ENCODE measurements at places on chromosomes 11 and 22. TPM values are rescaled to one million over a fixed set of nuclear protein-coding genes. Genes with fewer than 3 reads are reported as not detected.

- H3K27me3 ChIP-seq, result no peaks in the 10 kb centered on the region
- no peak for DNase-seq
- H3K36me3 ChIP-seq, result peaks cover 29% of the 10 kb centered on the region
- H3K4me1 ChIP-seq, result peaks cover 3% of the 10 kb centered on the region
Observed at GRCh38 chr22:46895753-46896152, 133.3 kb downstream of the TBC1D22A start.

DNA sequence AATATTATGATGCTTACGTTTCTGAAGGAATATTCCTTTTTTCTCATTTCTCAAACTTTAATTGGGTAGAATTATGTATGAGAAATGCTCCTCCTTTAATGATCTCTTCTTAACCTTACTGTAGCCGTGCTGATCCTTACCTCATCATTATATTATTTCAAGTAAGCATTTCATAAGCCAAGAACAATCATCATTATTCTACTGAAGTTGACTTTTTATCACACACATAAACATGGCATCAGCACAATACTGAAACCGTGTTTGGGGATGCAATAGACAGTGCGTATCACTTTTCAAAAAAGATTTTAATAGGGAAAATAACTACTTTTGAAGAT, 162.8 kb downstream of the ARHGAP42 start:
- no peaks in the 10 kb centered on the region for H3K4me1 ChIP-seq
- DNase-seq, result no peak
- H3K4me3 ChIP-seq, result no peak overlapping the region
- no peaks in the 10 kb centered on the region for H3K36me3 ChIP-seq
- H3K27ac ChIP-seq, result no peak overlapping the region
- no peaks in the 10 kb centered on the region for H3K27me3 ChIP-seq

Gene ADAMTS8
- total RNA-seq, result not detected

Gene SLC22A8
- not detected for total RNA-seq

Gene NELL1
- total RNA-seq, result not detected

Gene GP1BB
- not detected for total RNA-seq

GRCh38 chr11:10970926-10971325, 113.1 kb upstream of the ZBED5 start:
- H3K4me1 ChIP-seq, result no peaks in the 10 kb centered on the region
- H3K4me3 ChIP-seq, result no peak overlapping the region
- H3K27me3 ChIP-seq, result no peaks in the 10 kb centered on the region
- no peak overlapping the region for H3K27ac ChIP-seq
- no peaks in the 10 kb centered on the region for H3K36me3 ChIP-seq

DNA sequence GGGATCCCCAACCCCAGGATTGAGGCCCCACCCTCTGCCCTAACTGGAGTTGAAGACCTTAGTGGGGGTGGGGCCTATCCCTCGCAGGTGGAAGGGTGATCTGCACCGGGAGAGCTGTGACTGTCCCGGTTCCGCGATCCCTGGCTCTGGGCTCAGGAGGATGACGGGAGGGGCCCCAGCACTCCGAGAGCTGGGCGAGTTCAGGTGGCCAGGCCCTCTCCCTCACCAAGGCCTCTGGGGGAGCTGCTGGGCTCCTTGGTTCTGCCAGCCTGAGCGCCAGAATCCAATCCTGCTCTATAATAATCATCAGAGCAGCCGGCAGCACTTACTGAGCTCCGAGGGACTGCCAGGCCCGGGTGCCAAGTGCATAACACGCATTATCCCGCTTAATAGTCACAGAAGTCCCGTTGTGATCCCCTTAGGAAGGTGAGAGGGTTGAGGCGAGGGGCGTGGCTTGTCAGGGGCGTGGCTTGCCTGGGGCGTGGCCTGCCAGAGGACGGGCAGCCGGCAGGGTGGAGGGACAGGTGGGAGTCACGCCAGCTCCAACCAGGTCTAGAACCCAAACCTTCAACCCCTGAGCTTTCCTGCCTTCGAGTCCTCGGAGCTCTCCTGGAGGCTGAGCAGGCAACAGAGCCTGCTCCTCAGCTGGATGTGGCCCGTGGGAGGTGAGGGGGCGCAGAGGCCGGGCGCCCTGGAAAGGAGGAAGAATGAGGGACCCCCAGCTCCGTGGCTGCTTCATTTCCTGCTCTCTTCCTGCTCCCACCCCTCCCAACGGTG, 7.3 kb upstream of the SYT7 start:
- no peaks in the 10 kb centered on the region for H3K36me3 ChIP-seq
- DNase-seq, result peak; percentile 73
- no peak overlapping the region for H3K27ac ChIP-seq
- peak overlapping the region; percentile 24 for H3K4me3 ChIP-seq

Gene NLRP6
- 3.3 TPM for total RNA-seq

DNA sequence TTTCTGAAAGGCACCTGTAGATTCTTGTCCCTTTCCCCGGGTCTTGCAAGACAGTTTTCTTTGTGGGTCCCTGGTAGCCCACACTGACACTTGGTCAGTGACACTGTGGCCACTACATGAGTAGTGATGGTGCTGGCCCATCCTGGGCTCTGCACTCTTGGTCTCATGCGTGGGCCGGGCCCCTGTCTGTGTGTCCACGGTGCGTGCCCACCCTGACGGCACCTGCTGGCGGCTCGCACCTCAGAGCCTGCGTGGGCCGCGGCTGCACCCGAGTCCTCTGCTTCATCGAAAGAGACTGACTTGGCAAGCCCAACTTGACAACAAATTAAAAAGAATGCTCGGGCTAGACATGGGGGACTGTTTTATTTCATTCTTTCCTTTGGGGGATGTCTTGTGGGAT, 37.5 kb downstream of the ADAMTS15 start:
- DNase-seq, result no peak
- no peak overlapping the region for H3K27ac ChIP-seq
- H3K27me3 ChIP-seq, result no peaks in the 10 kb centered on the region
- H3K36me3 ChIP-seq, result no peaks in the 10 kb centered on the region

Gene TAGLN
- total RNA-seq, result 2.5 TPM

DNA sequence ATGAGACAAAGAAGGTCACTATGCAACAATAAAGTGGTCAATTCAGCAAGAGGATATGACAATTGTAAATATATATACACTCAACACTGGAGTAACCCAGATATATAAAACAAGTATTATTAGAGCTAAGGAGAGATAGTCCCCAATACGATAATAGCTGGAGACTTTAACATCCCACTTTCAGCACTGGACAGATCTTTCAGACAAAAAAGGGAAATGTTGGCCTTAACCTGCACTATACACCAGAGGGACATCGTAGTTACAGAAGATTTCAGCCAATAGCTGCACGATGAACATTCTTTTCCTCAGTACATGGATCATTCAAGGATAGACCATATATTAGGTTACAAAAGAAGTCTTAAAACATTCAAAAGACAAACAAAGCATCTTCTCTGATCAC, 29.9 kb downstream of the PIWIL3 start:
- no peaks in the 10 kb centered on the region for H3K36me3 ChIP-seq
- no peak overlapping the region for H3K4me3 ChIP-seq
- no peaks in the 10 kb centered on the region for H3K4me1 ChIP-seq
- peaks cover 9% of the 10 kb centered on the region for H3K27me3 ChIP-seq
- no peak for DNase-seq

DNA sequence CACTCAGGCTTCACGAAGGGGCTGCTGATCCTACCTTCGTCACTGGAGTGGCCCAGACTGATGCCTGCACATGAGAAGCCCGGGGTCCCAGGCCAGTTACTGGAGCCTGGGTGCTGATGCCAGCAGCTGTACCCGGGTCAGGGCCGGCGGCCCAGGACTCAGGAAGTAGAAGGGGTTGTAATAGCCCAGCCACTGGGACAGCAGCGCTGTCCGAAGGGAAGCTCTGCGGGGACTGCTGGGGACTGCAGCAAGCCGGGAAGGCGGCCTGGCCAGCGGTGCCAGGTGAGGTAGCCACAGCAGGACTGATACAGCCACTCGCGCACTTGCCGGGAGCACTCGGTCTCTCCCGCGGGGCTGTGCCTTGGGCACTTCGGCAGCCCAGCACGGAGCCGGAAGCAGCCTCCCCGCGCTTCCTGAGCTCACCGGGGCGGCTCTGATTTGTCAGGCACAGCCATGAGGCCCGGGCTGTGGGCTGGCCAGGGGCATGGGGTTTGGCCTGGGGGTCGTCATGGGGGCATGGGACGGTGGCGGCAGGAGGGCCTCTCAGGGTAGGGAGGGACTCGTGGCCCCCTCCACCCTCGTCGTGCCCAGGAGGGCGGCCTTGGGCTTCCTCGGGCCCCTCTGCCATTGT, 13.9 kb upstream of the OR8K1 start:
- H3K27me3 ChIP-seq, result no peaks in the 10 kb centered on the region
- no peak for DNase-seq
- H3K36me3 ChIP-seq, result no peaks in the 10 kb centered on the region
- H3K4me3 ChIP-seq, result no peak overlapping the region

DNA sequence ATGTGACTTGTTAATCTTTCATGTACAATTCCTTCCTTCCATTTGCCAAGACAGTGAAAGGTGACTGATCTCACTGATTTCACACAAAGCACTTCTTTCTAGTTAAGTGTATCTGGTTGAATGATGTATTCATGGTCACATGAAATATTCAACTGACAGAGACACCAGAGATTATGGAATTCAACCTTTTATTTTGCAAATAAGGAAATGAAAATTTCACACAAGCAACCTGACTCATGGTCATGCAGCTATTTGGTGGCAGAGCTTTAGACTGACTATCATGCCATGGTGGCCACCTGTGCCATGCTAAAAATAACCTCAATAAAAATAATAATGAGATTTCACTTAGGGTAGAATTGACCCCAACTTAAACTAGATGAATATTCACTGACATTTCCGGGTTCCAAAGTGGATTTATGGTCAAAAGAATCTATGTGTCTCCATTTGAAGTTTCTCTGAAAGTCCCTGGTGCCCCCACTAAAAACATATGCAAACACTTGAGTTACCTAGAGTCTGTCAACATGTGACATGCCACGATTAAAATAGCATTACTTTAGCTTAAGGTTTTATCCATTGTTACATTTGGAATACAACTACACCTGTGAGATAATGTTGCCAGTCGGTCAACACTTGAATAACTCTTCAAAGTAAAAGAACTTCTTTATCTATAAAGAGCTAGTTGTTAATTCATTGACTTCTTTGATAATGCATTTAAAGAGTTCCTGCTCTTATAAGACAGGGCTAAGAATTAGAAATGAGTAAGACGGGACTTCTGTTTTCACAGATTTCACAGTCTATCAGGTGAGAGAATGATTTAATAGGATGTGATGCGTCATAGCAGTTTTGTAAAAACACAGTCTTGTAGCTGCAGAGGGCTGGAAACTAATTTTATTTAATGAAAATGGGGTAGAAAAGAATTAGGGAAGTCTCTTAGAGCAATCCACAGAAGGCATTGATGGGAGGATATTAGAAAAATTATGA, 94.6 kb upstream of the OR9G4 start:
- no peak overlapping the region for H3K4me3 ChIP-seq
- H3K27me3 ChIP-seq, result peaks cover 2% of the 10 kb centered on the region
- no peaks in the 10 kb centered on the region for H3K4me1 ChIP-seq
- no peak for DNase-seq
- no peak overlapping the region for H3K27ac ChIP-seq

DNA sequence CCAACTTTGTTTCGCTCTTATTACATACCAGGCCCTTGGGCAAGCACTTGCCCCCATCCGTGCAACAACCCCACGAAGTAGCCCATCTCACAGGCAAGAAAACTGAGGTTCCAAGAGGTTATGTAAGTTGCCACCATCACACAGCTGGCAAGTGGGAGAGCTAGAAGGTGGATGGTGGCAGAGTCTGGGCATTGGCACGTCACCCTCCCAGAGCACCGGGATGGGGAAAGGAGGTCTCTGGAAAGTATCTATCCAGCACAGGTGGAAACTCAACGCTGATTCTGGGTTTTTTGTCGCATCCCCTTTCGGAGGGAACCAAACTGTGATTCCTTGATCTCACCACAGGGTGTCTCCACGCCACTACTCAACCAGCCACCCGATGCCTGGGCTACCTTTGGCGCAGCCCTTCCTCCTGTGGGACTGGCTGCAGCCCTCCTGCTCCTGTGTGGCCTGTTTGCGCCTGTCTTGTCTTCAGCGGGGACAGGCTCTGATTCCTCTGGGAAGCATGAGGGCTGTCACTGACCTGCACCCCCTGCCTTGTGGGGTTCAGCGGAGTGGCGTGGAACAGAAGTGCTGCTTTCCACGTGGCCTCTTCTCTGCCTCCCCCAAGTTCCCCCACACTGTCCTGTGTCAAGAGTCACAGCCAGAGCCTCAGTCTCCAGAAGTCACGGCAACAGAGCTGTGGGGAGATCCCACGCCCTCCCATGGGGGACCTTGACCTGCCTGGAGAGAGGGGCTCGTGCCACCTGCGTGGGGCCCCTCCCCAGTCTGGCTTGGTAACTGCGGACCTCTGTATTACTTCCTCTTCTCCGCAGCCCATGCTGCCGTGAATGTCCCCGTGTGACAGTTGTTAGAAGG, 34.4 kb upstream of the TRIM29 start:
- peaks cover 3% of the 10 kb centered on the region for H3K4me1 ChIP-seq
- H3K4me3 ChIP-seq, result no peak overlapping the region
- no peak overlapping the region for H3K27ac ChIP-seq
- H3K36me3 ChIP-seq, result no peaks in the 10 kb centered on the region
- DNase-seq, result peak; percentile 66

Gene DAGLA
- not detected for total RNA-seq

DNA sequence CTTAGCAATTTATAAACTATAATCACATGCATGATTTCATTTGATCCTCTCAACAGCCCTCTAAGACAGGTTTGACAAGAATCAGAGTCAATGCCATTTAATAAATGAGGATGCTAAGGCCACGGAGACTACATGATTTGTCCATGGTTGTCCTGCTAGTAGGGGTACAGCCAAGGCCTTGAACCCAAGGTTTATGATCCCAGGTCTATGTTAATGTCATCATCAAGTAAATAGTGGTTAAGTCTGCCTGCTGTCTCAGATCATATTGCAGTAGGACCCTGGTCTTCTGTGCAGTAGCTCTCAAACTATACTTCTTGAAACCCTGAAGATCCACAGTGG, 17.7 kb upstream of the SYTL2 start:
- H3K36me3 ChIP-seq, result no peaks in the 10 kb centered on the region
- DNase-seq, result no peak
- no peak overlapping the region for H3K27ac ChIP-seq
- H3K4me3 ChIP-seq, result no peak overlapping the region
- H3K27me3 ChIP-seq, result no peaks in the 10 kb centered on the region

Data from activated CD8-positive, alpha-beta T cell treated with anti-CD3 and anti-CD28 coated beads for 36 hours (primary cell).